Karpas-422 (cell line): ENCODE measurements at places on chromosomes 7 and 10. TPM values are rescaled to one million over a fixed set of nuclear protein-coding genes. Genes with fewer than 3 reads are reported as not detected.

ACHE gene
- total RNA-seq = not detected in 2 replicates

GRCh38 chr10:48526011-48526821 is 78.7 kb downstream of the ARHGAP22 start:
- no peak for DNase-seq

- no peak for DNase-seq
Measured at GRCh38 chr7:28037220-28038010, 143.2 kb downstream of the JAZF1 start.

ZNF117 gene
- total RNA-seq = 6.8 and 19.0 TPM in 2 replicates

- no peak for DNase-seq
Measured at GRCh38 chr10:4189281-4189680, 404.3 kb upstream of the KLF6 start.

DNA sequence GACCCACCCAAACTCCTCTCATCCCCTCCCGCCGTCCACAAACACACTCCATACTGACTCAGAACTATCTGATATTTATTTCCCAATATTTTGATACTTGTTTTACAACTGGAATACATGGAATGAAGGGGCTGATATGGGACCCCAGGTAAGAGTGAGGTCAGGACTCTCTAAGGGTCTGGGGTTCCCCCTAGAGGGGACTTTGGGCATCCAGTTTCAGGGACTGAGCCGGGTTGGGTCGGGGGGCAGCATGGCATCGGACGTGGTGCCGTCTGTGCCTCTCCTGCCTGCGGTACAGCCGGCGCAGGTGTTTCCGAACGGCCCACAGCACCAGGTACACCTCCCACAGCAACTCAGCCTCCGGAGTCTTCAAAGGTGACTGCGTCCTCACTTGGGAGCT is 7.5 kb downstream of the SPACDR start:
- DNase-seq = no peak

ASAH2B gene
- 2.5 and 5.2 TPM in 2 replicates for total RNA-seq

- DNase-seq = no peak
Measured at GRCh38 chr10:95360122-95360714, 69.4 kb upstream of the PDLIM1 start.

- DNase-seq = no peak
Measured at GRCh38 chr7:11505471-11505985, 326.5 kb downstream of the THSD7A start.

DNA sequence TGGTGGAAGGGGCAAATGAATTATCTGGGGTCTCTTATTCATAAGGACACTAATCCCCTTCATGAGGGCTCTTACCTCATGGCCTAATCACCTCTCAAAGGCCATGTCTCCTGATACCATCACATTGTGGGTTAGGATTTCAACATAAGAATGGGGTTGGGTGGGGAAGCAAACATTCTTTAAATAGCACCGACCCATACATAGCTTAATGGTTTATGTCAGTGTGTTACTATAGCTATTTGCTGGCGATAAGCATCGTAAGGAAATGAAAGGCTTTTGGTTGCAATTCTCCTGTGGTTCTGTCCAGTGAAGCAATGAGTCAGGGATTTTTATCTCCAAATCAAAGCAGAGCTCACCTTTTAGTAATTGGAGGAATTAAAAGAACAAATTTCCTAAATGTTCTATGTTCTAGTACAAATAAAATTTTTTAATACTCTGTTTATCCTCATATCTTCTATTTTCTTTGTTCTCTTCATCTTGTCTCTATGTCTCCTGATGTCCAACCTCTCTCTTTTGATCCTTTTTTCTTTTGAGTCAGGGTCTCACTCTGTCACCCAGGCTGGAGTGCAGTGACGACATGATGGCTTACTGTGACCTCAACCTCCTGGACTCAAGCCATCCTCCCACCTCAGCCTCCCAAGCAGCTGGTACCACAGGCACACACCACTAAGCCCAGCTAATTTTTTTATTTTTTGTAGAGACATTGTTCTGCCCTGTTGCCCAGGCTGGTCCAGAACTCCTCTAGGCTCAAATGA is 57.0 kb upstream of the GLCCI1 start:
- no peak for DNase-seq

AGR2 gene
- 0.19 and 2.5 TPM in 2 replicates for total RNA-seq

- DNase-seq = no peak
Measured at GRCh38 chr10:13978533-13979115, 352.1 kb downstream of the FRMD4A start.

GRCh38 chr7:158779061-158780000 is 50.0 kb downstream of the ESYT2 start:
- no peak for DNase-seq

HTR5A gene
- total RNA-seq = not detected in 2 replicates

DNA sequence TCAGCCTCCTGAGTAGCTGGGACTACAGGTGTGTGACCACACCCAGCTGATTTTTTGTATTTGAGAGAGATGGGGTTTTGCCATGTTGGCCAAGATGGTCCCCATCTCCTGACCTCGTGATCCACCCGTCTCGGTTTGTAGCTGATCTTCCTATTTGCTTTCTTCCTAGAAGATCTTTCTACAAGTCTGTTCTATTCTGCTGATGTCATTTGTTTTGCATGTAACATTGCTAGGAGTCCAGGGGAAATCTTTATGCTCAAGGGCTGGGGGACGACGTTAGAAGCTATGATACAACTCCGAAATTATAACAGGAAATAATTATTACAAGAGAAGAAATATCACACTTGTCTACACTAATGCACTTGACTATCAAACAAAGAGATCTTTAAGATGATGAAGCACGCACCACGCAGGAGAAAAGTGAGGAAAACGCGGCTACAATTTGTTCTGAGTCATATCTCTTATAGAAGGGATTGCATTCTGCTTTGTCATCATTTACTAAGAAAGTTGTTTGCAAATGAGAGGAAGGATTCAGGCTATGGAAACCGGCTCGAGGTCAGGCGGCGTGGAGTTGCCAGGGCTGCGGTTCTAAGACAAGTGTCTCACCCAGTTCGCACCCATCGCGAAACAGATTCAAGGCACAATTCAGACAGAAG is 103.0 kb upstream of the CARD11 start:
- no peak for DNase-seq

DNA sequence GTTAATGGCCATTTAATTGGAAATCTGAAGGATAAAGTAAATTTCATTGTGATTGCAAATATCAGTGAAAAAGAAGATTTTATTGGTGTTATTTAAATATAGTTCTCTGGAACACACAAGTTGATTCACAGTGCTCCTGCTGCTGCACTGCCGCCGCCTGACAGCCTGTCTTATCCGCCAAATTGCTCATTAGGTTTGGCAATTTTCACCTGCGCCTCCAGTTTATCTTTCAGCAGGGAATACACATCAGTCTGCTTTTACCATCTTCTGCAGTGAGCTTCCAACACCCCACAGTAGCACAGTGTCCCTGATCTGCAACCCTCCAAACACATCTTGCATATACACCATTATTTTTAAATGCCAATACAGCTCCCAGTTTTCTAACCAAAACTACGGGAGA is 308.3 kb downstream of the PARD3 start:
- no peak for DNase-seq

DNA sequence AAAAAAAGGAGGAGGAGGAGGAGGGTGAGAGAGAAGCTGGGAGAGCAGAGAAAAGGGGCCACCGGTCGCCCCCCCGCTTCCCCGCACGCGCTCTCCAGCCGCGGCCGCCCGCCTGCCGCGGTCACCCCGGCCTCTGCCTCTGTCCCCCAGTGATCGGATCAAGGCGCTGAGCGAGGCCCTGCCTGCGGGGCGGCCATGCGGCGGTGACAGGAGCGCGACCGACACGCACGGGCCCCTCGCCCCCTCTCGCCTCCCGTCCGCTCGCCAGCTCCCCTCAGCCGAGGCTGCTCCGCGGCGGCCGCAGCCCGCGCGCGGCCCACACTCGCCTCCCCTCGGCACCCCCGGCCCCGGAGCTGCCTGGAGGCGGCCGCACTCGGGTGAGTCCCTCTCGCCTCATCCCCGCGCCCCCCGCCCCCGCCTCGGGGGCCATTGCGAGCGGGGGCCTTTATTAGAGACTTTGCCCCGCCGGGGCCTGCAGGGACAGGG is at the start of gene GTF2I:
Gene GTF2I (plus strand): TSS at position 27 of the 486 bp plus-strand sequence. CDS start 31,411 bp downstream, outside the sequence.
- DNase-seq = no peak

BMPER gene
- total RNA-seq = not detected in 2 replicates

PLEKHS1 gene
- total RNA-seq = not detected in 2 replicates

ANKRD1 gene
- total RNA-seq = not detected in 2 replicates

GRCh38 chr10:92897916-92898315 is 49.6 kb downstream of the EXOC6 start:
- no peak for DNase-seq

DNA sequence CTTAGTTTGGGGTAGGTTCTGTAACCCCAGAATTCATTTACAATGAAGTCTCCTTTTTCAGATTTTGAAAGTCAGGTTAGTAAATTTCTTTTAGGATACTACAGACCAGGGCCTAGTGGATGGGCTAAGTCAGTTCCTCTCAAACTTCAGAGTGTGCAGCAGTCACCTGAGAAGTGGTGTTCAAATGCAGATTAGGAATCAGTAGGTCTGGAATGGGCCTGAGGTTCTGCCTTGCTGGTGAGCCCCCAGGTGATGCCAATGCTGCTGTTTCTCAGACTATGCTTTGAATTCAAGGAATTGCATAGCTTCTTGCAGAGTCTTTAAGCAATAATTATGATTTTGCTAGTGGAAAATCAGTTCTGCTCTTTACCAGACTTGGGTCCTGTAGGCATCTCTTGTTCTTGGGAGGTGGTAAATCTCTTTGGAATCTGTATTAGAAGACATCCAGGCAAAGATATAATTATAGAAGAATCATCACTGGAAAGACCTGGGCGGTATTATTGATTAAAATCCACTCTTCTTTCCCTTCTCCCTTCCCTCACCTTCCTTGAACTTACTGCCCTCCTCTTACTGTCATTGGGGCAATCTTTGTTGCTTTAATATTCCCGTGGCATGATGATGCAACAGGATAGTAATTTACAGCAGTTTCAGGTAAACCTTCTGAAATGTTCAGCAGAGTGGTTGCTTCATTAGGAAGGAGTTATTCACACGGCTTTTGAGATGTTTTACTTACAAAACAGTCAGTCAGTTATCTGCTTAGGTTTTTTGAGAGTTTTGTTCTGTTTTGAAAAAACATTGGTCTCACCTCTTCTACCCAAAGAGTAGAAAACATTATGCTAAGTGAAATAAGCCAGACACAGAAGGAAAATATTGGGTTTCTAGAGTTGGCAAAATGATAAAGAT is 87.2 kb downstream of the NRF1 start:
- DNase-seq = no peak

DNA sequence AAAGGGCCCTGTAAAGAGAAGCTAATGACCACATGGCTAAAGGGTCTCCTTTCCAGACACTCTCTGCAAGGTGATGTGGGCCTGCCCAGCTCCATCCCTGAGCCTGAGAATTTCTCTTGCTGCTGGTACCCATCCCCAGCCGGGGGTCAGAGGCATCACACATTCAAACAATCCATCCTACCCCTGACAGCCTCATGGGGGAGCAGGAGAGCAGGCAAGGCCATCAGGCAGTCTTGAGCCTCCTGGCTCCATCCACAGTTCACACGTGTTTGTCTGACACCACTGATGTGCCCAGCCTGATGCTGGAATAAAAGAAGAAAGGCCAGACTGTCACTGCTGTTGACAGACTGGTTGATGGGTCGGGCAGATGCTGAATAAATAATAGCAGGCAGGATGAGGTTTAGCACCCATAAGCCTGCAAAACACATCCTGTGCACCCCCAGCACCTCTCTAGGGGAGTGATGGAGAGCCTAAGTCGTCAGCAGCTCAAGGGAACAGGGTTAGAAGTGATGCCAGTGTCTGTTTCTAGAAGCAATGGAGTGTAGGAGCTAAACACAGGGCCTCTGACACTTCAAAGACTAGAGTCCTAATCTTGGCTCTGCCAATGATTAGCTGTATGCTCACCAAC is 43.5 kb downstream of the TLL2 start:
- DNase-seq = peak; percentile 61

GFRA1 gene
- total RNA-seq = not detected in 2 replicates

LIPM gene
- not detected in 2 replicates for total RNA-seq

GRCh38 chr7:100432621-100433275 is 3.1 kb downstream of the MEPCE start:
- no peak for DNase-seq

NUPR2 gene
- not detected in 2 replicates for total RNA-seq

DNA sequence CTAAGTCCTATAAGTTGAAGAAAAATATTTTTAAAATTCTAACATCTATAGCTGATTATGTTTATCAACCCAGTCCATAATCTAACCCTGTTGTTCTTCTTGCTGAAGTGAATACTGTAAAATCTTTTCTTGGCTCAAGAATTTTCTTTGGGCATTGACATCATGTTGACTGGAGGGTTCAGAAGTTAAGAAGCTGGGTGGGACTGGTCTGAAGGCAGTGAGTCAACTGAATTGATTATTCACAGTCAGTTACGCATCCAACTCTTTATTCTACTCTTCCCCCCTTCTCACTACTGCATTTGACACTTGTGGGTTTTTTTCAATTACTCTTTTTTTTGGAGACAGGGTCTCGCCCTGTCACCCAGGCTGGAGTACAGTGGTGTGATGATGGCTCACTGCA is 31.0 kb downstream of the DENND2A start:
- no peak for DNase-seq

- no peak for DNase-seq
Measured at GRCh38 chr7:85405016-85405902, 218.4 kb upstream of the SEMA3D start.

GRCh38 chr10:76647301-76647700 is 990.3 kb downstream of the KCNMA1 start:
- no peak for DNase-seq

GRCh38 chr10:78648256-78648860 is 420.4 kb upstream of the ZMIZ1 start:
- DNase-seq = no peak

GRCh38 chr7:88254721-88255424 is 35.0 kb upstream of the SRI start:
- no peak for DNase-seq

DNA sequence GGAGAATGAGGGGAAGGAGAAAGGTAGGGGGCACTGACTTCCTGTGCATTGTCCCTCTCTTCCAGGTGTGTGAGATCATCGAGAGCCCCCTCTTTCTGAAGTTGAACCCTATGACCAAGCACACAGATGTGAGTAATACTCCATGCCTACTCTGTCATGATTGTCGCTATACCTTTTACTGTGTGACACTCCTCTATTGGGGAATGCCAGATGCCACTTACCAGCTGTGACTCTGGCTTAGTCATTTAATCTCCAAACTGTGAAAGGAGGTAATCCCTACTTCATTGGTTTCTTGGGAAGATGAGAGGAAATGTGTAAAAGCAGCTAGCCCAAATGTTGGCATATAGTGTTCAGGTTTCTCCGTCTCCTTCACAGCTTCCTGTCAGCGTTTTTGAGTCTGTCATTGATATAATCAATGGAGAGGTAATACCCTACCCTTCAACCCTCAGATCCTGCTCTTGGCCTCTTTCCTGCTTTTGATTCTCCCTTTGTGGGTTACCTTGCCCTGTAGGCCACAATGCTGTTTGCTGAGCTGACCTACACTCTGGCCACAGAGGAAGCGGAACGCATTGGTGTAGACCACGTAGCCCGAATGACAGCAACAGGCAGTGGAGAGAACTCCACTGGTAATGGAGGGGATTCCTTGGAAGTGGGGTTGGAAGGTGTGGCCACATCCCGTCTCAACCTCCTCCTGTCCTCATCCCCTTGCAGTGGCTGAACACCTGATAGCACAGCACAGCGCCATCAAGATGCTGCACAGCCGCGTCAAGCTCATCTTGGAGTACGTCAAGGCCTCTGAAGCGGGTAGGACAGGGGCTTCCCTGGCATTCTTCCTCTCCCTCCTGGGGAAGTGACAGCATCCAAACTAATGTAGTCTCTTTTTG is 2.0 kb downstream of the COPS6 start:
- no peak for DNase-seq

- DNase-seq = peak; percentile 63
Measured at GRCh38 chr7:139231513-139232376, 708 bp downstream of the UBN2 start.

TRIM74 gene
- not detected in 2 replicates for total RNA-seq

- no peak for DNase-seq
Measured at GRCh38 chr10:24858288-24859270, 93.8 kb downstream of the PRTFDC1 start.
